ENCODE measurements at places on chromosomes 16 and 17.

DNA sequence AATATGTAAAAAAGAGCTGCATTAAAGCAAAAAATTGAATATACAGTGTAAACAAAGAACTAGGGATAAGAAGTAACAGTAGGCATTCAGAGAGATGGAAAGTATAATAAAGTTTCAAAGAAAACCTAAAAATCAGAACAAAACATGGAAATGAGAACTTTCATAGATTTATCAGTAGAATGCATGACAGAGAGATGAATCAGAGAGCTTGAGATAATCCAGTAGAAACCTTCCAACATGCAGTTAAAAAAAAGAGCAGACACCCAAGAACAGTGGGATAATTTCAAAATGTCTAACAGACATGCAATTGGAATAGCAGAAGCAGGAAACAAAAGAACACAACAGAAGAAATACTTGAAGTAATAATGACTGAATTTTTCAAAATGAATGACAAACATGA lies 1384.2 kb downstream of the CDH11 start:
- DNase-seq = no peak

DNA sequence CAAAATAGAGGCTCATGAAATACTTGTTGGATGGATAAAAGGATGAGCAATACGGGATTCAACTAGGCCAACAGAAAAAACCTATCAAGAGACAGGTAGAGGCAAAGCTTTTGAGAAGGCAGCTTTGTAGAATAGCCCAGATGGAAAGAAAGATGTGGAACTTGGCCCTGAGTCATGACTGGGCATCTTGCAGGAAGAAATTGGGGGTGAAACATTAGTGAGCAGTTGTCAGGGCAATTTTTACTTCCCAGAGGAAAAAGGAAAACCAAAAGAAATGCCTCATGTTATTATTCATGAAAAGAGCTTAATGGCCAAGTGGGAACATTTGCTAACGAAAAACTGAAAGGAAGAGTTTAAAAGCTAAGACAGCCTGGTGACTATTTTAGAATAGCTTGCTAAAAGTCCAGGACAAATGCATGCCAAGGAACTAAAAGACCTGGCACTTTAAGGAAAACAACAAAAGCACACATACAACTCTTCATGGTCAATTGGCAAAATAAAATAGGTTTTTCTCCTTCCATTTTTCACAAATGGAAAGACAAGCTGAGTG lies 180.1 kb downstream of the HS3ST3A1 start:
- no peak for DNase-seq

- DNase-seq = no peak
Observed at GRCh38 chr17:16444258-16444886, 29.0 kb downstream of the TRPV2 start.

DNA sequence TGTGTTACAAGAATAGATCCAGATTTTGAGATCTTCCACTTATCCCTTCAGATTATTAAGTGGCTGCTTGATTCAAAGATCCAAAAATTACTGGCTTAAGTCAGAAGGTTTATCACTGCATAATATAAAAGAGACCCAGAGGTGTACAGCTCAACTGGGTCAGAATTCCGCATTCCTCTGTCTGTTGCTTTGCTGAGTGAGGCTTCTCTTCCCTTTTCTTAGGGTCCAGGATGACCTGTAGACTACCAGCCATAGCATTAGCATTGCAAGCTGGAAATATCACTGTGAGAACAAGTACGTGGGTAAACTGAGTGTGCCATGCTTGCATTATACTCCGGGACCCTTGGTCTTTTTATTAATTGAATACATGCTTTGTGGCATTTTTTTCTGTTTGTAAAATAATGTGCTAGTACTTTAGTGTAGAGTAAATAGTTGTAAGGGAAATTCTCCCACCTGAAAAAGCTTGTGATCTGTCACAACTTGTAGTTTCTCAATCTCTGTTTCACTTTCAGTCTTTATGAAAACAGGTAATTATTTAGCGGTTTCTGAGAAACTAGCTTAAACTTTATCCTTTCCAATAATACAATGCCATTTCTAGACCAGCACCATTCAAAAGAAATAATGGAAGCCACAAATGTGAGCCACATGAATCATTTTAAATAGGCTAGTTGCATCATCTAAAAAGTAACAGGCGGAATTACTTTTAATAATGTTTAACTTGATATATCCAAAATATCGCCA lies 61.6 kb downstream of the TNRC6C start:
- DNase-seq = no peak

GRCh38 chr17:74687886-74688285 lies 24.8 kb downstream of the CD300LF start:
- no peak for DNase-seq

DNA sequence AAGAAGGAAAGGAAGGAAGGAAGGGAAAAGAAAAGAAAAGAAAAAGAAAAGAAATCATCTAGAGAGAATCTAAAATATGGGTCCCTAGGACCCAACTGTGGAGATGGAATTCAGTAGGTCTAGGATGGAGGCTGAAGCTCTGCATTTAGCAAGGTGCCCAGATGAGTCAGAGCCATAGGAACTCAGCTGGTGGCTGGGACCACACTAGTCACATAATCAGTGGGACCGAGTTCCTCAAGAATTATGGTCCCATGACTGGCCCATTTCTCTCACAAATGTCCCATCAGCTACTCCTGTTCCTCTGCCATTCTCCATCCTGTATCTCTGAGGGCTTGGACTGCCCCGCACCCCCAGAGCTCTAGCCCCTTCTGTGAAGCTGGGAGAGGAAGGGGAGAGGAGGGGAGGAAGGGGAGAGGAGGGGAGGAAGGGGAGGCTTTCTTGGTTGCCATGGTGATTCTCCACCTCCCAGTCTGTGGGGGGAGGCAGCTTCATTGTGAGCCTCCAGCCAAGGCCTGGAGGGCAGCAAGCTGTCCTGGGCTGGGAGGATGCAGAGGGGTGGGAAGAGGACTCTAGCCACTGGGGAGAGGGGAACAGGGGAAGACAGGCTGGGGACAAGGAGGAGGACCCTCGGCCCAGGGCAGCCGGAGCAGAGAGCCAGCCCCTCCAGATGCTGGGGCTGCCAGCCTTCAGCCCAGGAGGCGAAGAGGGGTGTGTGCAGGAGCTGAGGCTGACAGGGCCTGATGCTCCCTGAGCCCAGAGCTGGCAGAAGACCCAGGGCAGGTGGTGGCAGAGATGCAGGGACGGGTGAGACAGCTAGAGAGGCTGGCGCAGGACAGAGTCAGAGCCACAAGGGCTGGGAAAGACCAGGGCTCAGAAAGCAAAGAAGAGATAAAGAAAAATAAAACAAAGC lies 37.8 kb upstream of the LHX1 start:
- no peak for DNase-seq

- DNase-seq = no peak
Observed at GRCh38 chr16:57061084-57061905, 31.1 kb upstream of the CPNE2 start.

DNA sequence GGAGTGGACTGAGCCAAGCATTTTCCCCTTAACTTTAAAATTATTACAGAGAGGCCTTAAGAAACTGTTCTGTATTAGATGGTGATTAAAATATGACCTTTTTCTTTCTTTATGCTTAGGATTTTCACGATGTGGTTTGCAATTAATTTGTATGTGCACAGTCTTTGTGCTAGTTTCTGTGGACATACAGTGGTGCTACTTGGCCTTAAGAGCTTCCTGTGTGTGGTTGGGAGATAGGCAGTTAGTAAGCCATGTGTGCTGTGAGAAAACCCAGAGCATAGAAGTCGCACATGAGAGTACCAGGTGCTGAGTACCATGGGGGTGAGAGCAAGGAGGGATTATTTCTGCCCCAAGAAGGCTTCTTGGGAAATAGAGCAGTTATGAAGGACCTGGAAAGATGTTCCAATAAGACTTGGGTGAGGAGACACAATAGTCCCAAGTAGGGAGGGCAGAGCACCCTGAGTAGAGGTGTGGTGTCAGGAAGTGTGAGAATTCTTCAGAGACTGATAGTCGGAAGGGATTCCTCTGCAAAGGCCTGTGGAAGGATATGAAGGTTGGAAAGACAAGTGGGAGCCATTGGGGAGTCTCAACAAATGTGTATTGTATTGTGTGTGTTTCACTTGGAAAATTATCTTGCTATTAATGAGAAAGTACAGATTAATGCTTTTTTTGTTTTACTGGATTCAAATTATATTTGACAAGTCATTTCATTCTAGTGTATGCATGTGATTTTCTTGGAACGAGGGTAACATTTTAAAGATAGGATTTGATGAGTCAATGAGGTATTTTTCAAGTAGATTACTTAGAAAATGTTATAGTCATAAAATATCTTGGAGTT lies 239.9 kb downstream of the PRKCA start:
- DNase-seq = no peak

GRCh38 chr16:84568066-84568465 lies 49.8 kb downstream of the COTL1 start:
- DNase-seq = no peak

DNA sequence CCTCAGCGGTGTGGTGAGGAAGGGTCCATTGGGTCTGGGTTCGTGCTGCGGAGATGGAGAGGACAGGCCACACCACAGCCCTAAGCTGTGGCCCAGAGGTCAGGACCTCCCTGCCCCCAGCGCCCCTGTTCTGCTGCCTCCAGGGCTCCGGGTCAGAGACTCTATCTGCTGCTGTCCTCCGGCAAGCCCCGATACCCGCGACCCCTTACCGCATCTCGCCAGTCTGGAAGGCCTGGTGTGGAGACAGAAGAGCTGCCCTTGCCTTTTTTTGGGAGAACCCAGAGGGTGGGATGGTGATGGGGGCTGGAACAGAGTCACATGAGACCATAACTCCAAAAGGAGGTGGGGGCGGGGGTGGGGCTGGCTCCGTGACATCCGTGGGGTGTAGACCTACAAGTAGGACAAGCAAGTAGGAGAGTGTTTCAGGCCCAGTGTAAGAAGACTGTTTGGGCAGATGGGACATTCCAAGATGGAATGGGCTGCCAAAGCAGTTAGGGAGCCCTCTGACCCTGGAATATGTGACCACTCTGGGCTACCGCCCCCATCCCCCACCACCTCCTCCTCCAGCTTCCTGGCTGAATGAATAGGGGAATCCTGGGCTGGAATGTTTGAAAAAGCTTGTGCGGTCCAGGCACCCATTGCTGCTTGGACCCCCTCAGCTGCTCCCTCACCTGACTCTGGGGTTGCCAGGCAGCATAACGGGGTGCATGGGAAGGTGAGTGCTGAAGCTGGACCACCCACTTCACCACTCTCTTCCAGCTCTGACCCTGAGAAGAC lies 1.4 kb downstream of the XYLT2 start:
- DNase-seq = no peak

DNA sequence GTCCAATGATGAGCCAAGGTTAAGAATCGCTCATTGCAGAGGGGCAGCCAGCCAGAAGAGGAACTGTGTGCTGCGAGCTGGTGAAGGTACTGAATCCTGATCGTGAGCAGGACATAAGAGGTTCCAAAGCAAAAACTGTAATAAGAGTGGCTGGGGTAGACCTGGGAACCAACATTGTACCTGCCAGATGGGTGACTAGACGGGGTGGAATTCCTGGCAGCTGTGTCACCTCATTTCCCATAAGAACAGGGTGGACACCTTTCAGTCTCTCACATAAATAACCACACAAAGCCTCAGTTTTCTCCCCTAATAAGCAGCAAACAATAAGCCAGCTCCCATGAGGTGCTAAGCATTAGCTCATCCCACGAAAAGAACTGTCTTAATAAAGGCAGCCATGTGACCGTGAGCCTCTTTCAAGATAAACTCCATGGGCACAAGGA lies 290.3 kb downstream of the SOX9 start:
- no peak for DNase-seq

GRCh38 chr16:68526143-68526781 lies 12.8 kb upstream of the ZFP90 start:
- no peak for DNase-seq

DNA sequence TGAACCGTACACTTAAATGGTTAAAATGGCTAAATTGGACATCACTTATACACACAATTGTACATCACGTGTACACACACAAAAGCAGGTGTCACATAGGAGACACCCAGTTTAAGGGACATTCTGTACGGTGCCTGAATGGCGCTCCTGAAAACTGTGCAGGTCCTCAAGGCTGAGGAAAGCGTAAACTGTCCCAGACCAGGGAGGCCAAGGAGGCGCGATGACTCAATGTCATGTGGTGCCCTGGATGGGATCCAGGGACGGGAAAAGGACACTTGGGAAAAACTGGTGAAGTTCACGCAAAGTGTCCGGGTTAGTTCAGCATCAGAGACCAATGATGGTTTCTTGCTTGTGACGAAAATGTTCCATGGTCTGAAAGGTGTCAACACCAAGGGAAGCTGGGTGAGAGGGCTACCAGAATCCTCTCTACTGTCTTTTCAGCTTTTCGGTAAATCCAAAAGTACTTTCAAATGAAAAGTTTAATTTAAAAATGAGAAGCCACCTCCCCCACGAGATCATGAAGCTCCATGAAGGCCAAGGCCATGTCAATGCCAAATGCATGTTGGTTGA lies 112.2 kb downstream of the CMIP start:
- no peak for DNase-seq

DNA sequence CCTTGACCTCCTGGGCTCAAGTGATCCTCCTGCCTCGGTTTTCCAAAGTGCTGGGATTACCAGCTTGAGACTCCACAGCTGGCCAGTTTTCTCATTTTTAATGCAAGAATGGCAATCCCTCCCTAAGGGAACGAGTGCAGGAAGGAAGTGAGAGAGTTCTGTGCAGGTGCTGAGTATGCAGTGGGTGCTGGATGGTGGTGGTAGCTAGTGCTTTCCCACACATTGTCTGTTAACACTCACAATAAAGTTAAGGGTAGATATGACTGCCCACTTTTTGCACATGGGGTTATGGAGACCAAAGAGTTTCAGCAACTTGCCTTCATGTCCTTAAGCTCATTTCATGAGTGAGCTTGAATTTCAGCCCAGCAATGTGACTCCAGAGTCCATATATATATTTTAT lies 18.5 kb downstream of the RGS9 start:
- DNase-seq = no peak

DNA sequence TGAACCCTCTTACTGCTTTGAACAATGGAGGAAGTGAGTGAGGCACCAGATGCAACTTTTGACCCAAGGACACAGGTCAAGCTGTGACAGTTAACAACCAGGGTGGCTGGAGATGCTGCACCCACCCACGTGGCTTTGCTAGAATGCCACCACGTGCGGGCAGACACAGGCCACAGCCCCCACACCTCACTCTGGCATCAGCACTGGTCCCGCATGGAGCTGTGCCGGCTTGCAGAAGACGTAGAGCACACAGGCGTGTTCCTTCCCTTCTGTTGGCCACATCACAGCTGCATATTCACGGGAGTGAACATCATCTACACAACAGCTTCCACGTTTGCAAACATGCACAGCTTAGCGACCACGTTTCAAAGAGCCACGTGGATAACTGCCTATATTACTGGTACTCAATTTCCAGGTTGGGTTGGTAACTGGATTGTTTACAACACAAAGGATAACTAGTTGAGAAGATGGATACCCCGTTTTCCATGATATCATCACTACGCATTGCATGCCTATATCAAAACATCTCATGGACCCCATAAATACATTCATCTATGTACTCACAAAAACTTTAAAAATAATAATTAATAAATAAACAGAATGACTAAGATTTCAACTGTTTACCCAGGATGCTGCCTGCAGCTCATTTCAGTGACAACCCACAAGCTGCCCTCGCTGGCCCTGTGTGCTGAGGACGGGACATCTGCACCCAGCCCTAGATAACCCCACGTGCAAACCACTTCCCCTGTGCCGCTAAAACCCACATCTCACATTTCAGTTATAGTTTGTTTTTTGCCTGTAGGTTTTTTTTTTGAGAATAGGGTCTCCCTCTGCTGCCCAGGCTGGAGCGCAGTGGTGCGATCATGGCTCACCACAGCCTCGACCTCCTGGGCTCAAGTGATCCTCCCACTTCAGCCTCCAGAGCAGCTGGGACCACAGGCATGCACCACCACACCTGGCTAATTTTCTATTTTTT lies 132.0 kb downstream of the ANKRD11 start:
- DNase-seq = no peak

GRCh38 chr16:1706386-1707192 lies 594 bp downstream of the MAPK8IP3 start:
- no peak for DNase-seq
